ENCODE measurements at places on chromosomes 4 and X.

GRCh38 chrX:39367416-39367815 is 566.2 kb downstream of the MID1IP1 start:
- DNase-seq = no peak

DNA sequence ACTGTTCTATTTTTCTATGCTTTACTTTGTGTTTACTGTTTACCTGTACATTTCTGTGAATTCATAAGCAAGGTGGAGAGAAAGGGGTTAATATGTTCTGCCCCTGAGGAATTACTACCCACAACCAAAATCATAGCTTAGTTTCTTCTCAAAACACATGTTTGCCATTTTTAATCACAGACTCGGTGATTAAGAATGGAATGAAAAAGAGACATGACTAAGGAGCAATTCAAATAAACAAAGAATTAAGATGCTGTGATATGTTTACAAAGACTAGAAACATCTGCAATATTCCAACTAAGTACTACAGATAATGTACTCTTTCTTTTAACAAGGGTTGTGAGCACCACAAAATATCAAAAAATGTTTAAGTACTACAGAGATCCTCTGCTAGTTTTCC is 11.7 kb upstream of the FAT4 start:
- no peak for DNase-seq

GRCh38 chr4:627347-628125 is 2.2 kb downstream of the PDE6B start:
- no peak for DNase-seq

- DNase-seq = no peak
Observed at GRCh38 chr4:148790691-148791090, 348.5 kb upstream of the NR3C2 start.

DNA sequence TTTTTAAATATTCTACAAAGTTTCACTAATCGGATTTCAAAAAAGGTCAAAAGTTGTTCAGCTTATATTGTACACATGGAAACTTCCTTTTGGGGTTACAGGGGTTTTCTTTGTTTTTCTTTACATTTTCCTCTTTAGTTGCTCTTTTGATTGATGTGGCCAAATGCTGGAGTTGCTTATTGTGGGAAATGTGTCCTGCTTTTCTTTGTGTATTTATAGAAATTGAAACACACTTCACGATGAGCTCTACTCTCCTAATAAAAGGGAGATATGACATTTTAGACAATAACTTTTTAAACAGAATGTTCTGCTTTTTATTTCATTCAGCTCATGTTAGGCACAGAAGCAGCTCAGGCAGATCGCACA is 50.7 kb upstream of the SPRY1 start:
- DNase-seq = no peak

GRCh38 chr4:2595436-2595835 is 59.0 kb downstream of the FAM193A start:
- DNase-seq = no peak

DNA sequence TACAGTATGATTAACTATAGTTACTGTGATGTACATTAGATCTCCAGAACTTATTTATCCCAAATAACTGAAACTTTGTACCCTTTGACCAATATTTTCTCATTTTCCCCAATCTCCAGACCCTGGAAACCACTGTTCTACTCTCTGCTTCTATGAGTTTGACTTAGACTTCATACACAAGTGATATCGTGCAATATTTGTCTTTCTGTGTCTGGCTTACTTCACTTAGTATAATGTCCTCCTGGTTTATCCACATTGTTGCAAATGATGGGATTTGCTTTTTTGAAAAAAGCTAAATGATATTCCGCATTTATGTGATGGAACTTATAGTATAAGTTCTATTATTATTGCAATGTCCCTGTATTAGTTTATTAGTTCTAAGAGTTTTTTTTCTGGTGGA is 81.8 kb upstream of the SOD3 start:
- no peak for DNase-seq

Measured in AG04449 (cell line).